ENCODE measurements at places on chromosomes 4 and X.
A peak's percentile ranks its signal among the peaks of the same experiment; 100 is the strongest.

- no peak for DNase-seq
Observed at GRCh38 chr4:154019811-154020210, 230.9 kb upstream of the SFRP2 start.

DNA sequence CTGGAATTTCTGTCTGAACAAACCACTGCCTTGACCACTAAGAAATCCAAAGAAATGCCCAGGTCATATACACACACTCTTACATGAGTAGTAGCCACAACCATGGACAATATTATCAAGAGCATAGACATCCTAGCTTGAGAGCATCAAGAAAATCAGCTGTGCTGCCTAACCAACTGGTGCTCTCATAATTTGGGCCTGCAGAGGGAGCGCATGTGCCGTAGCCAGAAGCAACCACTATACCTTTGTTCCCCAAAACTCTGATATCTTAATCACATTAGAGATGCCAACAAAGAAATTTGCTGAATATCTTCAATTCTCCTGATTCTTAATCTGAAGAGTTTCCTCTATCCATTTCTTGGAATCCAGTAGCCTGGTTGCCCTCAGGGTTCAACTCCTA, 163.6 kb downstream of the ZNF674 start:
- DNase-seq, result no peak

DNA sequence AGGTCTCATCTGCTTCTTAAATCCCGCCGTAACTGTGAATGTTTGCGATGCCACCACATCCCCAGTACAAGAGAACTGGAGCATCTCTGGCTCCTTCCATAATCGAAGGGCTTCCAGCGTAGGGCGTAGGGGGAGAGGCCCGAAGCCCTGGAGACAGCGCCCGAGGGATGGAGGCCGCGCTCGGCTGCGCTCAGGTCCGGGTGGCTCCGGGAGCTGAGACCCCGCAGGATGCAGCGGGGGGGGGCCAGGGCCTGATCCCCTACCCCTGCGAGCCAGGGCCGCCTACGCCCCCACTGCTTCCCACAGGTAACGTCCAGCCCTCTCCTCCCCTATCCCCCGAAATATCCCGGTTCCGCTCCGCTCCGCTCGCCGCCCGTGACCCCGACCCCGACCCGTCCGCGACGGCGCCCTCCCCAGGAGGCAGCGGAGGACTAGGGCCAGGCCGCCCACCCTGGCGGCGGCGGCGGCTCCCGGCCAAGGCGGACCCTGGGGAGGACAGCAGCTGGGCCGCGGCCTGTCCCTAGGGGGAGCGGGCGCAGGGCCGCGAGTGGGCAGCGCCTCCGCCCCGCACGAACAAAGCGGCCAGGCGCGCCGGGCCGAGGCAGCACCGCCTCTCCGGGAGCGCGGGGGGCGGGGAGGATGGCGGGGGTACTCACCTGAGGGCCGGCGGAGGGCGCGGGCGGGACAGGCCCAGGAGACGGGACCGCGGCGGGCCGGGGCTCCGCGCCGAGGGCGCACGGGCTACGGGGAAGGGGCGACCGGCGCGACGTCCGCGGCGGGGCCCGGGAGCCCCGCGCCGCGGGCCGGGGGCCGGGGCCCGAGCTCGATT, 723 bp downstream of the WDFY3 start:
- DNase-seq, result no peak

DNA sequence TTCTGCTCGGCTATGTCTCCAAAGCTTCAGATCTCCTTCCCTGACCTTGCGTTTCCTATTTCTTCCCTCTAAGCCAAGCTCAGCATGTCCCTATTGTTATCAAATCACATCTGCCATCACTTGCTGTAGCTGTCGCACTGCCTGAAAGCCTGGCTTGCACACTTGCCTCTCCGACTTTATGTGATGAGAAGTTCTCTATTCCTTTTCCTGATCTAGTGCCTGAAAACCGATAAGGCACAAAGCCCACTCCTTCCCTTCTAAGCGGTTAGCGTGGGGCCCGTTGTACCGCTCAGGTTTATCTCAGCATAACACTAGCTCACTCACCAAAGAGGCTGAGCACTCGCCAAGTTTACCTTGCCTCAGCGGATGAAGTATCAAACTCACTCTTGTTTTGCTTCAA, 816 bp downstream of the NMU start:
- no peak for DNase-seq

DNA sequence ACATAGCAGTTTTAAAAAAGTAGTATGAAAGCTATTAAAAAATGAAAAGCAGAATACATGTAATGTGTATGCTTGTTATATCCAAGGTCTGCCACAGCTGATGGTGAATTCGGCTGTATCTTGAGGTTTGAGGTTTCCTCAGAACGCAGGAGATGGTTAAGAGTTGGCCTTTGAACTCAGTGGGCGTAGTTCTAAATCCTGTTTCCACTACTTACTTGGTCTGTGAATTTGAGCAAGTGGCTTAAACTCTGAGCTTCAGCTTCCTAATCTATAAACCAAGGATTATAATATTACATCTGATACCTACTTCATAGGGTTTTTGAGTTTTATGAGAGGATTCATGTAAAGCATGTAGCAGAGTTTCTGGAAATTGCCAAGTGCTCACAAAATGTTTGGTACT, 125.2 kb downstream of the STIM2 start:
- no peak for DNase-seq

DNA sequence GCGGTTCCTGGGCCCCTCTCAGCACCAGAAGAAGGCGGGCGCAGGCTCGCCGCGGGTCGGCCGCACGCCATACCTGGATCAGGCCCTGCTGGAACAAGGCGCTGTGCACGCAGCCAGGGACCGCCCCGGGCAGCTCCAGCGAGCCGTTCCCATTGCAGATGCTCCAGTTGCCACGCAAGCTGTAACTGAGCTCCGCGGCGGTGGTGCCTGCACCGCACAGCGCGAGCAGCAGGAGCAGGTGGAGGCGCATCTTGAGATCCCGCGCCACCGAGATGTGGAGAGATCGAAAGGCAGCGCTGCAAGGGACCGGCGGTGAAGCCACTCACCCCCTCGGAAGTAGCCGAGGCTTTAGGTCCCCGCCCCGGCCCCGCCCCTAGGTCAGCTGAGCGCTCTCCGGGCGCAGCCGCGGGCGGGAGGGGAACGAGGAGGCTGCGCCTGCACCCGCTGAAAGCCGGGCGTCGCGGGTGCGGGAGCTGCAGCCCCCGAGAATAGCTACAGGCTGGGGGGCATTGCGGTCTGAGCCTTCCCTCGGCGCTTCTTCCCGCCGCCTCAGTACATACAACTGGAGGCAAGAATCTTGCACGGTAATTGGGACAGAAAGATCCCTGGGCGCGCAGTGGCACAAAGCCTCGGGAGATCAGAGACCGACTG, at the start of gene MANBA:
Gene MANBA, minus strand, starts transcription at position 324 of the 651 bp plus-strand sequence. Its CDS starts 74 bp downstream, at position 250.
- peak; percentile 74 for DNase-seq

DNA sequence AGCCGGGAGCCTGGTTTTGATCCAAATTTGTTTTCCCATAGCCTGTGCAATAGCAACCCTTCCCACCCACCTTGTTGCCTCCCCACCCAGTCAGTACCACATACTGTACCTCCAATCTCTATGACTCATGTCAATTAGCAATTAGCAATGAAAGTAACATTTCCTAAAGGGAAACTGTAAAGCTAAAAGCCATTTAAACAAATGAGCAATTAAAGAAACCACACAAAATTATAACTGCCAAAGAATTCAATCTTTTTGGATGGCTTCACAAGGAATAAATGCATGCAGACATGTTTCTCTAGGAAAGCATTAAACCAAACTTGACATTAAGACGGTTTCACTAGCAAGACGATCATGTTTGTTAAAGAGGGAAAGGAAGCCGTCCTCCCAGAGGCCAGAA, 169.0 kb upstream of the MAP3K15 start:
- no peak for DNase-seq

- no peak for DNase-seq
Observed at GRCh38 chrX:21993265-21993664, 38.9 kb upstream of the PHEX start.

GRCh38 chr4:98706200-98706813, 47.9 kb upstream of the TSPAN5 start:
- DNase-seq, result peak; percentile 13

DNA sequence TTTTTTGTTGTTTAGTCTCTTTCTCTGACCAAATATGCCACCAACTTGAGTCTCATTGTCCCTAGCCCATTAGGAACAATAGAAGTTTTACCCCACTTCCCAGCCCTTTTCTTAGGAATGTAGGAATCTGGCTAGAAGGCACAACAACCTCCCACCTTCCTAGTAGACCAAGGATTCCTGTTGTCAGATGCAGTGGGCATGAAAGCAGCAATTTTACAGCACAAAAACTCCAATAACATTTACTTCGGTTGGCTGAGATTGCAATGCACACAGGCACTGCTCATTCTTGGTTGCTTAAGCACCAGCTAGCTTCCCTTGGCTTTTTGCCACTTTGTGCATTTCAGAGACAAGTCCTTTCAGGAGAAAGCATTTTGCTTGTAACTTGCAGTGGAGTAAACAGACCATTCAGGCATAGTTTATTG, 312.8 kb downstream of the TENM3 start:
- DNase-seq, result no peak

GRCh38 chrX:40943093-40943641, 142.1 kb upstream of the USP9X start:
- DNase-seq, result no peak

- no peak for DNase-seq
Observed at GRCh38 chrX:154093965-154094364, 3.6 kb downstream of the MECP2 start.

GRCh38 chrX:135000516-135000915, 9.7 kb downstream of the SMIM10 start:
- no peak for DNase-seq

DNA sequence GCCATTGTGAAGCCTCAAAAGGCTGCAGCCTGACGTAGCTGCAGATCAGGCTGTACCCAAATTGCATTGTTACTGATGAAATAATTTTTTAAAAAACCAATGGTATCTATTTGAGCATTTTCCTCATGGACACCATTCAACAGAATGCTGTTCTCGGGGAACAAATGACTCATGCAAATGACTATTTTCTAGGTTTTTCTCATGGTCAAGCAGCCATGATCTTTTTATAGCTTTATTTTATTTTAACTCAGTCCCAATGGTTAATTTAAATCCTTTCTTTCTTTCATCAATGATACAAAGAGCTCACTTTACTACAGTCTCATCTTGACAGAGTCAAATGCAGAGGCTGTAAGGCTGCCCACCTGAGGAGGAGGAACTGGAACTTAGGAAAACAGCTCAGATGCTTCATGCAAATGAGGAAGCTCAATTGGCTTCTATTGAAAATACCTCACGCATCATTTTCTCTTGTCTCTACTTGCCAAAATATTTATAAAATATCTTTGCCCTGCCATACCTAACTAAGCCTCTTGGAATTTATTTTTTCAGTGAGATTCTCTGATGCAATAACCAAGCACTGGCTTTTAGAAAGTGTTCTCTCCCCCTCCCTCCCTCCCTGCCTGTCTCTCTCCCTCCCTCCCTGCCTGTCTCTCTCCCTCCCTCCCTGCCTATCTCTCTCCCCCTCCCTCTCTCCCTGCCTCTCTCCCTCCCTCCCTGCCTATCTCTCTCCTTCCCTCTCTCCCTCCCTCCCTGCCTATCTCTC, 81.0 kb downstream of the SORBS2 start:
- DNase-seq, result no peak

- DNase-seq, result no peak
Observed at GRCh38 chr4:8270418-8270771, 841 bp downstream of the HTRA3 start.

DNA sequence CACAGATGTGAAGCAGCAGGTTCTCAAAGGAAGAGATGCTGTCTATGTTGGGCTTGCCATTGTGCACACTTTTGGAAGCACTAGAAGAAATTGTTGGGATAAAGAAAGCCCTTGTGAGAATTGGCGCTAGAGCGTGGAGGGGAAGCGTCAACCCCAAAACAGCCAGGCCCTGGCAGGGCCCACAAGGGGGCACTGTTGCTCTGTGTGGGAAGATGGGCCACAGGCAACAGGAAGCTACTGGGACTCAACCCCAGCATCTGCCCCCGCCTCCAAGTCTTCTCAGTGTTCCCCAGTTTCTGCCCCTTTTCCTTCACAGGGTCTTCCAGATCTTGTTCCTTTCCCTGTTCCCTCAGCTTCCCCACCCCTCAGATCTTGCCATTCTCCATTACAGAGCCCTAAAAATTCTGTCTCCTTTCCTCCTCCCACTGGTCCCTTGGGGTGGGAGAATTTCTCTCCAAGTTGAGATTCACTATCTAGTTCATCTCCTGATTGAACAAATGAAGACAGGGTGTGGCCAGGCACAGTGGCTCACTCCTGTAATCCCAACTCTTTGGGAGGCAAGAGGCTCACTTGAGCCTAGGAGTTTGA, 85.5 kb downstream of the STARD8 start:
- DNase-seq, result peak; percentile 19

DNA sequence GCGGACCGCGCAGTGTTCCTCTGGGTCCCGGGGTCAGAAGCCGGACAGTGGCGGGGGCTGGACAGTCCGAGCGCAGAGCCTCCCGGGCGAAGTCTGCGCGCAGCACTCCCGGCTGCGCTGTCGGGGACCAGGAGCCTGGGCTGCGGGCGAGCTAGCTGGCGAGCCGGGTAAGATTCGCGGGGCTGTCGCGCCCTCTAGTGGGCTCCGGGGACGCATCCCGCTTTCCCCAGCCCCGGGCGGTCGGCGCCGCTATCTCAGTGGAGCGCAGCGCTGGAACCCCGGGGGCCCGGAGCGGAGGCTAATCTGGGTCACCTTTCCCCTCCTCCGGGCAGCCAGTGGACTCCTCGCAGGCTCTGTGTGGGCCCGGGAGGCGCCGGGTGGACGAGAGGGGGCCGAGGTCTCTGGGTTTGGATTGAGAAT, 4.2 kb downstream of the PDGFRA start:
- DNase-seq, result peak; percentile 15

- no peak for DNase-seq
Observed at GRCh38 chrX:42096265-42096920, 173.0 kb upstream of the CASK start.

DNA sequence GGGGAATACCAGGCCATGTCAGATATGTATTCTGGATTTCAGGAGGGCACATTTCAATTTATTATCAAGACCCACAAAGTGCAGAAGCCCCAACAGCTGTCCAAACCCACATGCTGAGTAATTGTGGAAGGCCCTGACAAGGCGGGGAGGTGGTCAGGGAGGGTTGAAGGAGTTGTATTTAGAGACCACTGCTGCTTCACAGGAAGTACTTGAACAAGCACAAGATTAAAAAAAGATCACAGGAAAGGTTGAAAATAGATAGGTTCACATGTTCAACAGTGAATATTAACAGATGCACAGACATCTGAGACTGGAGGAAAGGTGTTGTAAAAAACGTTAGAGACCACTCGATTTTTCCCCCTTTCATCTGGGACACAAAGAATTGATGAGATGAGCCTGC, 17.9 kb downstream of the ATP8A1 start:
- DNase-seq, result no peak

GRCh38 chrX:135345107-135345589, 35.9 kb downstream of the ETDC start:
- DNase-seq, result no peak
